ENCODE measurements at places on chromosomes 7 and 10. TPM values are rescaled to one million over a fixed set of nuclear protein-coding genes. Genes with fewer than 3 reads are reported as not detected.

The CPN1 gene
- total RNA-seq, result not detected

The CYP17A1 gene
- not detected for total RNA-seq

GRCh38 chr7:20327055-20327454 lies 3.6 kb upstream of the ITGB8 start:
- H3K27ac ChIP-seq, result no peak overlapping the region
- H3K36me3 ChIP-seq, result no peaks in the 10 kb centered on the region
- H3K27me3 ChIP-seq, result no peaks in the 10 kb centered on the region
- no peak overlapping the region for H3K4me3 ChIP-seq
- DNase-seq, result no peak
- H3K4me1 ChIP-seq, result peaks cover 16% of the 10 kb centered on the region

DNA sequence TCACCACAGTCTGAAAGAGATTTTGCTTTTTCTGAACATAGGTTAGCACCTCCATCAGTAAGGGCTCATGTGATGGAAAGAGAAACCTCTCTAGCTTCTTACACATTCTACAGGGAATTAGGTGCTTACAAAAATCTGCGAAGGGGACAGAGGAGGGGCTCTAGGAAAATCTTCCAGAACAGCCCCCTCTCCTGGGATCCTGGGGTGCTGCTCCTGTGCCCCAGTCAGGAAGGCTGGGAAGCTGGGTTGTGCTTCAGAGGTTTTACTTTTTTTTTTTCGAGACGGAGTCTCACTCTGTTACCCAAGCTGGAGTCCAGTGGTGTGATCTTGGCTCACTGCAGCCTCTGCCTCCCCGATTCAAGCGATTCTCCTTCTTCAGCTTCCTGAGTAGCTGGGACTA lies 7.5 kb upstream of the FAM171A1 start:
- no peak overlapping the region for H3K27ac ChIP-seq
- no peaks in the 10 kb centered on the region for H3K4me1 ChIP-seq
- no peak for DNase-seq
- H3K36me3 ChIP-seq, result no peaks in the 10 kb centered on the region
- H3K4me3 ChIP-seq, result no peak overlapping the region

- H3K27me3 ChIP-seq, result no peaks in the 10 kb centered on the region
- H3K27ac ChIP-seq, result no peak overlapping the region
- no peaks in the 10 kb centered on the region for H3K4me1 ChIP-seq
- H3K36me3 ChIP-seq, result no peaks in the 10 kb centered on the region
- no peak for DNase-seq
- H3K4me3 ChIP-seq, result no peak overlapping the region
Observed at GRCh38 chr7:71746006-71746405, 614.1 kb downstream of the GALNT17 start.

GRCh38 chr10:89183571-89183970 lies 23.5 kb downstream of the CH25H start:
- no peaks in the 10 kb centered on the region for H3K36me3 ChIP-seq
- no peak overlapping the region for H3K27ac ChIP-seq
- no peak for DNase-seq
- H3K4me1 ChIP-seq, result no peaks in the 10 kb centered on the region

DNA sequence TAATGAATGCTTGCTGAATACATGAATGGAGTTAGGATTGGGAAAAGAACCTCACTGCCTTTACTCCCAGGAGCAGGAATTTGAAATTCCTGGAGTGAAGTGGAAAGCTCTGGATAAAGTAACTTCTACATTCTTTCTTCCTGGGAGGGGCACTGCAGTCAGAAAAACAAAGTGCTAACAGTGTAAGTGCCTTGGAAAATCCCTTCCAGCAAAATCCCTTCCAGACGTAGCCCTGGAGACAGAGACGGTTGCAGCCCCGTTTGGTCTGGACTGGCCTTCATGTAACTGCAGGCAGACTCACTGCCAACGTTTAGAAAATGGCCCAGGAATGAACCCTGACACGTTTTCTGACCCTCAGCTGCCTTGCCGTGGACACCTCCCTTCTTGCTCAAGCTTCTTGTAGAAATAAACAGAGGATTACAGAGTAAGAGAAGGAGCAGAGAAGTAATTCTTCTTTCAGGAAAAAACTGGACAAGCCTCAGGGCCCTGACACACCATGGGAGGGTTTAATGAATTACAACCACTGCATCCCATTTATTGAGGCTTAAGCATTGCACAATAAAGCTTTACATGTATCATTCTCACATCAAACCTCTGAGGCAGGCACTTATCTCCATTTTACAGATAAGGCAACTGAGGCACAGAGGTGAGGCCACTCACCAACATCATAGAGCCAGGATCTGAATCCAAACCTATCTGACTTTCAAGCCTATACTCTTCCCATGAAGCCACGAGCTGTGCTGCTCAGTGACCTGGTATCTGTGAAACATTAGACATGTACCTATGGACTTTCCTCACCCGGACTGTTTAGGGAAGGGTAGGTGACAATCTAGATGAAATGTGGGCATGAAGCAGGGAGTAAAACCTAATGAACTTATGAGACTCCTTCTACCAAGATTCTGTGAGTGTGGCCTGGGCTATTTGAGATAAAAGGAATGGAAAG lies 7.8 kb downstream of the ITPRIP start:
- H3K27me3 ChIP-seq, result no peaks in the 10 kb centered on the region
- DNase-seq, result no peak
- no peaks in the 10 kb centered on the region for H3K4me1 ChIP-seq
- no peak overlapping the region for H3K27ac ChIP-seq

DNA sequence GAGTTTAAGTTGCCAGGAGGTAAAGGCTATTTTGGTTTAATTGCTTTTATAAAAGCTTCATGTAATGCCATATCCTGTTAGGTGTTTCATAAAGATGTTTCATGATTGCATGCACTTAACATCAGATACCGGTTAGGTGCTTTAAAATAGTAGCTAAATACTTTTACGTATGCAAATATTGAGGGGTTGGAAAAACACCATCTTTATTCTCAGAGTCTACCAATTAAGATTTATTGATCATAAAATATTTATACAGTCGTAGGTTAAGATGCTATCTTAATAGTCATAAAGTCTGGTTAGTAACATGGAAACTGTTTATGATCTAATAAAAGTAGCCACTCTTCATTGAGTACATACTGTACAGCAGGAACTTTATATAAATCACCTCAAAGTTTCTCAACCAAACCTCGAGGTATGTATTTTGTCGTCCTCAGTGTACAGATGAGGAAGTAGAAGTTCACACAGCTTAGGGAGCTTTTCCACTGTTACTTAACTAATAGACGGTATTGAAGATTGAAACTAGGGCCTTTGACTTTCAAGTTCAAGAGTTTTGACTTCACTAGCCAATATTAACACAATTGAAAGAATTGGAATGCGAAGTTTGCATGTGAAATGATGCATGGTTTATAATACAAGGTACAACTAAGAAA lies 897.1 kb downstream of the GATA3 start:
- H3K36me3 ChIP-seq, result no peaks in the 10 kb centered on the region
- H3K27ac ChIP-seq, result no peak overlapping the region
- no peak for DNase-seq
- no peak overlapping the region for H3K4me3 ChIP-seq

DNA sequence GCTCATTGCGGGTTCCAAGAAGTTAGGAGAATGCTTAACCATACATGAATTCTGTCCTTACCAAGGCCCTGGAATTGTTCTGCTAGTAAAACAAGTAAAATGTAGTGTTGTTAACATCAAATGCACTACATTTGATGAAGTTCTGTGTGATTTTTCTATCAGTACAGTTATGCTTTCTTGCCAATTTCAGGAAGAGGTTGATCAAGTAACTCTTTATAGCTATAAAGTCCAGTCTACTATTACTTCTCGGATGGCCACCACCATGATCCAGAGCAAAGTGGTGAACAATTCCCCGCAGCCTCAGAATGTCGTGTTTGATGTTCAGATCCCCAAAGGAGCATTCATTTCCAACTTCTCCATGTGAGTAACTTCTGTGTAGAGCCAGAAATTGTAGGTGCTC lies 5.7 kb downstream of the ITIH2 start:
- H3K4me3 ChIP-seq, result no peak overlapping the region
- H3K27ac ChIP-seq, result no peak overlapping the region
- DNase-seq, result no peak
- no peaks in the 10 kb centered on the region for H3K27me3 ChIP-seq
- no peaks in the 10 kb centered on the region for H3K36me3 ChIP-seq

DNA sequence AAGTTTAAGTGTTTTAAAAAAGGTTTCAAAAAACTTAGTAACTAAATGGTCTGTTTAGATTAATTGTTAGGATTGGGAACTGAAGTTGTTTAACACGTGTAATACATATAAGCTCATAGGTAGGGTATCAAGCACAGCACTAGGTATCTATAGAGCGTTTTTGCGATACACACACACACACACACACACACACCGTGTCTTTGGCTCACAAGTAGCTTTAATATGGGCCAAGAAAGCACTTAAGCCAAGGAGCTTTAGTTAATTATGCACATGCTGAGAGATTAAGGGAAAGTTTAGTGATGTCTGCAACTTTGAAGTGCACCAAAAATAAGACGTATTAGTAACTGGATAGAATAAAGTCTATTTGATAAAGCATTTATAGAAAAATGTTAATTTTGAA lies 93.8 kb upstream of the CNTNAP2 start:
- DNase-seq, result no peak
- no peaks in the 10 kb centered on the region for H3K4me1 ChIP-seq
- H3K4me3 ChIP-seq, result no peak overlapping the region

DNA sequence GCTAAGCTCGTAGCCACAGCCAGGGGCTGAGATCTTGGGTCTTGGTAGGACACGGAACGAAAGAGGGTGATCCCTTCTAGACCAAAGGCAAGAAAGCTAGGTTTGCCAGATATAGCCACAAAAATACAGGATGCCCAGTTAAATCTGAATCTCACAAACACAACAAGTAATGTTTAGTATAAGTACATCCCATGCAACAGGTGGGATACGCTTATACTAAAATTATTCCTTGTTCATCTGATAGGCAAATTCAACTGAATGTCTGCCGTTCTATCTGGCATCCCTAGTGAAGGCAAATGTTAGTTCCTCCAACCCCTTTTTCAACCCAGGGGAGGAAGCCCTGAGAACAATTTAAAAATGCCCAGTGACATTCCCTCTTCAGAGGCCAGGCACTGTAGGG lies 131.1 kb upstream of the MGMT start:
- no peaks in the 10 kb centered on the region for H3K36me3 ChIP-seq
- DNase-seq, result no peak
- no peak overlapping the region for H3K4me3 ChIP-seq
- H3K27me3 ChIP-seq, result no peaks in the 10 kb centered on the region
- no peak overlapping the region for H3K27ac ChIP-seq

DNA sequence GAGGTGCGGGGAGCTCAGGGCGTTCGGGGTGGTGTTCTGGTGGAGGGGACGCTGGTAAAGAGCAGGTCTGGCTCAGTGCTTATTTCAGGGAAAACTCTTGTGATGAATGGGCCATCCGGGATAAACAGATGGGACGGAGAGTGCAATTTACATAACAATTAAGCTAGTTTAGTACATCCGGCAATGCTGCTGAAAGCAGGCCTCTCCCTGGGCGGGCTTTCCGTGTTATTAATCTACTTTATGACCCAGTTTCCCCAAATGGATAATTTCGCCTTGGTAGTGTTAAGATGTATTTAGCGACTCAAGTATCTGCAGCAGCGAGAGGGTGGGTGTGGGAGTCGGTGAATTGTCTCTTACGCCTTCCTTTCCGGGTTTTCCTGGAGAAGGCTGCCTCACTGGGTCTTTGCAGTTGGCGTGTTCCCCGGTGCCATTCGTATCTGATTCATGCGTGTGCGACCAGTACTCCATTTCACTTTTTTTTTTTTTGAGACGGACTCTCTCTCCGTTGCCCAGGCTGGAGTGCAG lies 25.2 kb downstream of the FOXK1 start:
- H3K4me3 ChIP-seq, result no peak overlapping the region
- H3K27ac ChIP-seq, result no peak overlapping the region
- no peaks in the 10 kb centered on the region for H3K36me3 ChIP-seq
- no peak for DNase-seq
- H3K4me1 ChIP-seq, result no peaks in the 10 kb centered on the region

GRCh38 chr10:60025279-60025678 lies 118.9 kb upstream of the CCDC6 start:
- no peak overlapping the region for H3K4me3 ChIP-seq
- no peaks in the 10 kb centered on the region for H3K4me1 ChIP-seq
- H3K36me3 ChIP-seq, result no peaks in the 10 kb centered on the region
- H3K27ac ChIP-seq, result no peak overlapping the region
- no peaks in the 10 kb centered on the region for H3K27me3 ChIP-seq

- no peaks in the 10 kb centered on the region for H3K27me3 ChIP-seq
- DNase-seq, result peak; percentile 9
- H3K27ac ChIP-seq, result no peak overlapping the region
- no peak overlapping the region for H3K4me3 ChIP-seq
- no peaks in the 10 kb centered on the region for H3K4me1 ChIP-seq
Observed at GRCh38 chr10:83373671-83374070, 765.6 kb upstream of the GHITM start.

GRCh38 chr7:122132341-122132740 lies 11.7 kb downstream of the AASS start:
- H3K27me3 ChIP-seq, result no peaks in the 10 kb centered on the region
- H3K36me3 ChIP-seq, result no peaks in the 10 kb centered on the region
- no peak overlapping the region for H3K4me3 ChIP-seq
- DNase-seq, result no peak
- 0 out of 2 replicates have a peak, but pooled peaks cover 5% of the 10 kb centered on the region for H3K4me1 ChIP-seq

- no peak overlapping the region for H3K4me3 ChIP-seq
- H3K27ac ChIP-seq, result no peak overlapping the region
- no peaks in the 10 kb centered on the region for H3K27me3 ChIP-seq
- no peak for DNase-seq
- peaks cover 3% of the 10 kb centered on the region for H3K36me3 ChIP-seq
- no peaks in the 10 kb centered on the region for H3K4me1 ChIP-seq
Observed at GRCh38 chr7:82036146-82036886, 266.5 kb upstream of the HGF start.

- H3K4me1 ChIP-seq, result peaks cover 35% of the 10 kb centered on the region
- H3K36me3 ChIP-seq, result no peaks in the 10 kb centered on the region
- no peak overlapping the region for H3K27ac ChIP-seq
- H3K4me3 ChIP-seq, result no peak overlapping the region
Observed at GRCh38 chr10:114259824-114260223, 20.8 kb downstream of the VWA2 start.

DNA sequence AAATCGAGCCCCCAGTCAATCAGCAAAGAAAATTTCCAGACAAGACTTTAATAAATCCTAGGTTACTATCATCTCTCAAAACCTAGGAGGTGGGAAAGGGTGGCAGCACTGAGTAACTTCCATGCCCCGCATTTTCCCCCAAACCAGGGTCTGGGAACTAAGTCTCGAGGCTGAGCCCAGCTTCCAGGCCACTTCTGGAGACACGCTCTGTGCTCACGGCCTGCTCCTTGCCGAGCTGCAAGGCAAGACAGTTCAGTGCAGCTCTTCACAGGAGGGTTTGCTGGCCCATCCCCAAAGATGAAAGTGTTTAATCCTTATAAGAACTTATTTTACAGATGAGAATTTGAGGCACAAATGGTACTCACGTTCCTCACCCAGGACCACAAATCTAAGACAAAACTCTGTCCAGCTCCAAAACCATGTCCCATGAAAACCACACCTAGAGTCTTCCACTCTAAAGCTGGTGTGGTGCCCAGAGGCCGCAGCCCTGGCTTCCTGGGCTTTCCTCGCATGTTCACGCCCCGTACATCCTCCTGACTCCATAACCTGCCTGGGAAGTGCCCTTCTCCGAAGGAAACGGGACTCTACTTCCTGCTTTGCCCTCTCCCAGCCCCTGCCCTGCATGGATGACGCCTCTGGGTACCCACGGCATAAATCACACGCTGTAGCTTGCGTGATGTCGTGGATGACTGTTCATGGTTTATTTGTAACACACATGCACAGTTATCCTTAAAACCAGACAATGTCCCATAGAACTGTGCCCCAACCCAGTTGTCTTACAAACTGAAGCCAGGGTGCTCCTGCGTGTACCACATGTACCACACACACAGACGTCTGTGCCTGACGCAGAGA lies 201.2 kb downstream of the DIP2C start:
- no peaks in the 10 kb centered on the region for H3K4me1 ChIP-seq
- no peaks in the 10 kb centered on the region for H3K36me3 ChIP-seq
- no peaks in the 10 kb centered on the region for H3K27me3 ChIP-seq
- no peak overlapping the region for H3K4me3 ChIP-seq
- DNase-seq, result no peak

Data from SJCRH30 (cell line).